Stimulated activated CD8-positive, alpha-beta memory T cell treated with anti-CD3 and anti-CD28 coated beads, Interleukin-2, amount 100 ng/mL, for 48 hours (primary cell): ENCODE measurements at places on chromosomes 4 and X.

GRCh38 chrX:133544115-133544514 is 128.8 kb upstream of the GPC4 start:
- no peak for DNase-seq

GRCh38 chrX:53160297-53160983 is 64.6 kb downstream of the KDM5C start:
- DNase-seq, result no peak

- no peak for DNase-seq
These were observed 9.4 kb upstream of the CCNQ start for GRCh38 chrX:153608376-153608775.

GRCh38 chr4:10704430-10704810 is 19.9 kb upstream of the CLNK start:
- no peak for DNase-seq

DNA sequence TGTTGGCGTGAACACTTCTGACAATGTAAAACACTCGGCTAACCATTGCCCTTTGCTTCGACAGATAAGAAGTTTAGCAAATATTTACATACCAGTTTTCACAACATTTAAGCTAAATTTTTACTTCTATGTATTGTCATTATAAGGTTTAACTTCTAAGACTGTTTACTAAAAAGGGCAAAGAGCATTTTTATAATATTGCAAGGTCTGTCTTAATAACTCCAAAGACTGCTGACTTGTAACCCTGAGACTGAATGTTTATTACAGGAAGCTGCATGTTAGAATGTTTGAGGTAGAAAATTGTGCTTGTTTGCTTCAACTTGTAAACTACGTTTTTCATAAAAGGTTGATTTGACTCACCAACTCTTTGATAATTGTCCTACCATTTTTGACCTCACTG is 213.2 kb upstream of the RPS6KA3 start:
- no peak for DNase-seq
